ENCODE measurements at places on chromosomes 7 and 10.
A peak's percentile ranks its signal among the peaks of the same experiment; 100 is the strongest.

DNA sequence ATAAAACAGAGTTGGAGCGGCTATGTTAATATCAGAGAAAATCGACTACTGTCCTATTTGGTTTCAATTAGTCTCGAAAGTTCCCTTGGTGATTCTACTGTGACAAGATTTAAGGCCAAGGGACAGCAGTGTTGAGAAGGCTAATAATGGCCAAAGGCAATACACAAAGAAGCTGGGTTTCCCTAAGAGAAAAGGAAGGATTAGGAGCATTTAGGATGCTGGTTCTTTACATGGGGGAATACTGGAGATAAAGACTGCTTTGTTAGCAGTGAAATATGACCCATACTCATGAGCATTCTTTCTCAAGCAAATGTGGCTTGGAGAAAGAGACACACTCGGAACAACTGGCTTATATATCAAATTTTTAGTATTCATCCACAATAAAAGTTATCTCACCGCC is 32.2 kb downstream of the IQUB start:
- DNase-seq = no peak

DNA sequence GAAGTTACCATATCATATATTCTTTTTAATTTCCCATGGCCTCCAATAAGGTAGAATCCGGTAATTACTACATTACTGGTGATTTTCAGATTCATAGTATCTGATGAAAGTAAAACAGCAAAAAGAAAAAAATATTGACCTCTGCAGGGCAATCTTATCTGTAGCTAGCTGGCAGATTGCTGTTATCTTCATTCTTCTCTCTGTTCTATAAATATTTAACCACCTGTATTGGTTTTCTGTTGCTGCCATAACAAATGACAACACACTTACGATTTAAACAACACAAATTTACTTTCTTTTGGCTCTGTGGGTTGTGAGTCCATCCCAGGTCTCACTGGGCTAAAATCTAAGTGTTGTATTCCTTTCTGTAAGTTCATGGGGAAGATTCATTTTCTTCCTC is 164.5 kb downstream of the ZEB1 start:
- no peak for DNase-seq

- DNase-seq = no peak
Measured at GRCh38 chr10:75779276-75779675, 347.9 kb downstream of the LRMDA start.

DNA sequence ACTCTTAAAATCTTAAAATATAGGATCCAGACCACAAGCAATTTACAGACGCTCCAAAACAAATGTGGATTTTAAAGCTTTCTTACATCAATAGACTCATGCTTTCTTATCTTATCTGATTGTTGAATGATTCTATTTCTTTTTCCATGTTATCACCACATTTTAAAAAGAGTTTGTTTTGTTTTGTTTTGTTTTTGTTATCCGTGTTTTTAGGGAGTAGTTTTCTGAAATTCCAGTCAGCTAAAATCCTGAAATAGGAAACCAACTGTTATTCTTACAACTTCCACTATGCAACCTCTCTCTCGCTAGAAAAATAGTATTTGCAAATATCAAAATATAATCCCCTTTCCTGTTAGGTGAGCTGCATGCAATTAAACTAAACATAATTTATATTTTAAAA is 251.0 kb downstream of the PCDH15 start:
- DNase-seq = no peak

DNA sequence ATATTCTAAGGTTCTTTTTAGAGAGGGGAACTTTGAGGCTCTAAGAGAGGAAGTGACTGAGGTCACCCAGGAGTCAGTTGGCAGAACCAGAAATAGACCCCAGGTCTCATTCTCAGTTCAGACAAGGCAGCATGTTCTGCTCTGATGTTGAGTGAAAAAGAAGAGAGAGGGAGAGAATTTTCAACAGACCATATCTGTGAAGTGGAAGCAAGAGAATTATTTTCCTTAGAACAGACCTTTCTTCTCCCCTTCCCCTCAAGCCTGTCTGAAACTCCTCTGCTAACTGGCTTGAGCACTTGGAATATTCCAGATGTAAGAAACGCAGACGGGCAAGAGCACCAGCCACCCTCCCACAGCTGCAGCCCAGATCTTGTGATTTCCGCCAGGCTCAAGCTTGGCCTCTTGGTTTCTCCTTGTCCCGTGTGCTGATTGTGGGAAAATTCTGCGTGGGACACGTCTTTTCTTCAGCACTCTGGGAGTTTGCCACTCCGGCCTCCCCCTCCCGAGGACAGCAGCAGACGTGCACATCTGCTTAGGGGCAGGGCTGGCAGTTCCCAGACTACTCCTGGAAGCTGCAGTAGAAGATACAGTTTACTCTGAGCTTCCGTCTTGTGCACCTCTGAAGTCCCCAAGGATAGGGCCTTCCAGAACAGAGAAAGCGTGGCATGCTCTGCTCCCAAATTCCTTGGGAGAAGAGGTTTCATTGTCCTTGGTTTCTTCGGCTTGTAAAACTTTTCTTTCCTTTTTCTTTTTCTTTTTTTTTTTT is 22.7 kb upstream of the IKZF1 start:
- peak; percentile 30 for DNase-seq

DNA sequence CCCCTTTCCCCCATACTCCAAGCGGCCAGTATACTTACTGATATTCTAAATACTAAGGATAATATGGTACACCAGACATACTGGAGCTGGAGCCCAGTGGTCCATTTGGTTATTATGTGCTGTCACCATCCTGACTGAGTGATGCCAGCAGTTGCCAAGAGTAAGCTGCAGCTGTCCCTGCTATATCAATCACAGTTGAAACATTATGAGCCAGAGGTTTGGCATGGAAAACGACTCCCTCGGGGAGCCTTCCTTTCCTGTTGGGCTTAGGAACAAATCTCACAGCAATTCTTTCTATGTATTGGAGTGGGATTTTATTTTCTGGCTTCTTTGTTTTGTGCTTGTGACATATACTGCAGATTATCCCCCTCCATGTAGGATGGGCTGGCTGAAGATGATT is 32.6 kb downstream of the STRIP2 start:
- no peak for DNase-seq

DNA sequence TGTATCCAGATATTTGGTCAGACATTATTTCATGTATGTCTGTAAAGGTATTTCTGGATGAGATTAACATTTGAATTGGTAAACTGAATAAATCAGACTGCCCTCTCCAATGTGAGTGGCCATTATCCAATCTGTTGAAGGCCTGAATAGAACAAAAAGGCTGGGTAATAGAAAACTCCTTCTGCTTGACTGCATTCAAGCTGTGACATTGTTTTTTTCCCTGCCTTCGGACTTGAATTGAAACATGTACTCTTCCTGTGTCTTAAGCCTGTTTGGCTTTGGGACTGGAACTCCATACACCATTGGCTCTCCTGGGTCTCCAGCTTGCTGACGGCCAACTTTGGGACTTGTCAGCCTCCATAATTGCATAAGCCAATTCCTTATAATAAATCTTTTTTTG is 36.0 kb upstream of the ARHGAP21 start:
- DNase-seq = no peak

DNA sequence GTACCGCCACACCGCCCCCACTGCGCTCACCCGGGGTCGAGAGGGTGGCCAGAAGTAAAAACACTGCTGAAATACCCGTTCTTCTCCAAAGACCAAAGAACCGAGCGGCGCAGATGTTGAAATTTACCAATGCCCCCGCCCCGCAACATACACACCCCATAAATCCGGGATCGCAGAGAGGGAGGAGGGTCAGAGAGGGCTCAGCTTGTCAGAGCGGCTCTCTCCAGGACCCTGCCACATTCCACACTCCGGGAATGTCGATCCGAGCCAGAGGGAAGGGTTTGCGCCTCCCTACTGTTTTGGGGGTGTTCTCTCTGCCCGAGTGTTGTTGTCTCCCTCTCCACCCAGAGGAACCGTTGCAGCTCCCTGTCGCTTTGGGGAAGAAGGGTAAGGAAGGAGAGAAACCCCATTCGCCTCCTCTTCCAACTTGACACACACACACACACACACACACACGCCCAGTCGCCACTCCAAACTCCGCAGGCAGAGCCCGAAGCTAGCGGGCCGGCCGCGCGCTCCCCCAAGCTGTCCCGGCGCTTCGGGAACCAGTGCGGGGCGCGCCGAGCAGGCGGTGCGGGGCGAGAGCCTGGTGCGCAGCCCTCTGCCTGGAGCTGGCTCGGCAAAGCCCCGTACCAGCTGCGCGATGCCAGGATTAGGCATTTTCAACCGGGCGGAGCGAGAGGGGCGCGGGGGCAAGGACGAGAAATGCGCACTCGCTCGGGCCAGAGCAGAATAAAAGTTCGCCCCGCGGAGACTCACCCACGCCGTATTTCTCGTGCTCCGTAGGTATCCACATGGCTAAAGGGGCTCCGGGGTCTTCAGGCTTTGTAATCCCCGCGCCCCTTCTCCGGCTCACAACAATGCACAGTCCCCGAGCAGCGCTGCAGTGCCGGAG is 609 bp downstream of the DOCK4 start:
- peak; percentile 25 for DNase-seq

DNA sequence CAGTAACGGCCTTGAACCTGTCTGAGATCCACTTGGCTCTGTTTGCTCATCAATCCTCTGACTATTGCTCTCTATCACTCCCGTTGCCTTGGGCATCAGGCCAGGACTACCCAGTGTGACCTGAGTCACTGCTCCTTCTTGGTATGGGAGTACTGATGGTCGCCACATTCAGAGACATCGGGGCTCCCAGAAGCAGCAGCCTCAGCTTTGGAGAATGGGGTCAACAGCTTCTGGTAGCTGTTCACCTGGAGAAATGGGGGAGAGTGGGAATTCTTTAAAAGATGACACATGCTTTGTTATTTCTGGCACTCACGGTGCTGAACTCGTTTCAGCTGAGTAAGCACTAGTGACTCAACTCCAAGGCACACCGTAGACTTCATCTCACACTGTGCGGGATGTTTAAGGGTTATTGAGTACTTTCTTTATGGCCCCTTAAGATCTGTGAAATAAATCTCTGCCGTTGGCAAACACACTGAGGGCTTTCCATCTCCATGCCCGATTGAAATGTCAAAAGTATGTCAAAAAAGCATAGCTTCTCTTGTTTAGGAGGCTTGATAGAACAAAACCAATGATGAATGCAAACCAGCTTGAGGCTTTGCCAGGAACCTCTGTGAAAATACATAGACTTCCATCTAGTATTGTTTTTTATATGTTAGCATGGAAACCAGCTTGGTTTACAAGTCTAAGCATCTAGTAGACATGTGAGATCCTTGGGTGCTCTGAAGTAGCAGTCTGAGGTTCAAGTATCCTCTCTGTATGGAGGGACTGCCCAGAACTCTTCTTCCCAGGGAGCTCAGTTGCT is 333.1 kb downstream of the CXCL12 start:
- no peak for DNase-seq

- DNase-seq = no peak
Measured at GRCh38 chr10:62709200-62709599, 95.3 kb upstream of the ADO start.

- DNase-seq = no peak
Measured at GRCh38 chr10:103834436-103835095, 20.8 kb downstream of the SH3PXD2A start.

DNA sequence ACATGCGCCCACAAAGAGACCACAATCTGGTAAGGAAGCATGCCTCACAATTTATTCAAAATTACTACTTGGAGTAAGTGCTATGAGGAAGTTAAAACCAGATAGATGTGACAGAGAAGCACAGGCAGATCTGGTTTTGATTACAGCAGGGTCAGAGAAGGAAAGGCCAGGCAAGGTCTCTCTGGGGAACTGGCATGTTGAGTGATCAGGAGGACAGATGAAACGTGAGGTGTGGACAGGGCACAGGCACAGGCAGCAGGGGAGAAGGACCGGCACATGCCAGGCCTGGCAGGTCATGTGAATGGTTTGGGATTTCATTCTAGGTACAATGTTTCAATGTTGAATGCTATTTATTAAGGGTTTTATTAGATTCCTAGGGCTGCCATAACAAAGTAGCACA is 51.6 kb downstream of the GPAM start:
- DNase-seq = no peak

- DNase-seq = no peak
Measured at GRCh38 chr7:85392326-85392725, 205.5 kb upstream of the SEMA3D start.

GRCh38 chr10:78408671-78409472 is 375.2 kb downstream of the RPS24 start:
- DNase-seq = no peak

GRCh38 chr10:102311025-102311420 is 65.7 kb downstream of the GBF1 start:
- DNase-seq = no peak

GRCh38 chr10:123530166-123530870 is 135.8 kb upstream of the GPR26 start:
- DNase-seq = no peak

DNA sequence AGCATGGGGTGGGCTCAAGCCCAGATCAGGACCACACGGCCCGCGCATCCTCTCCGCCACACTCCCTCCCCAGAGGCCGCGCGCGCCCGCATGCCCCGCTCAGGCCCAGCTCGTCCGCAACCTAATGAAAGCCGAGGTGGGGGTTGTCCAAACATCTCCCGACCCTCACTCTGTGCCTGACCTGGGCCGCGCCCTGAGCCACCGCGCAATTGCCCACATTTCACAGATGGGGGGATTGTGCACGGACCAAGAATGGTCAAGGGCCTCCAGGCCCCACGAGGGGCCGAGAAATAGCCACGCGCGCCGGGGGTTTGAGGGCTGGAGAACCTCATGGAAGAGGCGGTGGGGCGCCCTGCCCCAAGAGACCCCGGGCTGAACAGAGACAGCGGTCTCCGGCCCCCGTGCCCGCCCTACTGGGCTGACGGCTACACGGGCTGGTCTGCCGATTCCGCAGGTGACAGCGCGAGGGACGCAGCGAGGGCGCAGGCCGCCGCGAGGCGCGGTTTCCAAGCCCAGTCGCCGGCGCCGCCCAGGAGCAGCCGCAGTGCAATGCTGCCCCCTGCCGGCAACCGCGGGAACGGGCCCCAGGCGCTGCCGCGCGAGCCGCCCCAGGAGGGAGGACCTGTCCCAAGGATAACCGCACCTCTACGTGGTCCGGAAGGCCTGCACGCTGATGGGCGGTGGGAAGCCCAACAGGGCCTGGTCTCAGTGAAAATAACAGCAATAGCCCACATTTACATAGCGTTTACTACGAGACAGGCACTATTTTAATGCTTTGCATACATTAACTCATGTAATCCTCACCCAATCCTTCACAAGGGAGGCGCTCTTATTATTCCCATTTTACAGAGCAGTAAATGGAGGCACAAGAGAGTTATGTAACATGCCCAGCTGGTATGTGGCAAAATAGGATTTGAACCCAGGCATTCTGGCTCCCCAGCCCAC is 10.5 kb upstream of the GRID1 start:
- peak; percentile 71 for DNase-seq

DNA sequence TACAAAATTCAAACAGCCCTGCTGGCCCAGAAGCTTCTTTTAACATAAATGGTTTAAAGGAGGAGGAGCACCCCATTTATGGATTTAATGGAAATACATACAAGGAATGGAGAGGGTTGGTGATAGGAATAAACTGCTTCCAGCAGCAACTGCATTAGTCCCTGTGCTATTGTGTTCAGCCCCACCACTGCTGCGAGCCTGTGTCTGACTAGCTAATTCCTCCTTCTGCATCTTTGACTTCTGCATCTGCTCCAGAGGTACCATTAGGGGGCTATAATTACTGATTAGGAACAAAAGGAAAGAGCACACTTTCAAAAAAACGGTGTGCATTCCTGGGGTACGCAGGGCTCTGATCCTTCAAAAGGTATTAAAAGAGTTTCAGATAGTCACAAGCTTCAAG is 24.8 kb downstream of the CDCA7L start:
- DNase-seq = no peak

GRCh38 chr10:59997827-59998525 is 91.6 kb upstream of the CCDC6 start:
- DNase-seq = no peak

All from CD4-positive, alpha-beta T cell treated with Interleukin-15 for 1 hour (primary cell).